ENCODE measurements at places on chromosomes 3 and 15.

DNA sequence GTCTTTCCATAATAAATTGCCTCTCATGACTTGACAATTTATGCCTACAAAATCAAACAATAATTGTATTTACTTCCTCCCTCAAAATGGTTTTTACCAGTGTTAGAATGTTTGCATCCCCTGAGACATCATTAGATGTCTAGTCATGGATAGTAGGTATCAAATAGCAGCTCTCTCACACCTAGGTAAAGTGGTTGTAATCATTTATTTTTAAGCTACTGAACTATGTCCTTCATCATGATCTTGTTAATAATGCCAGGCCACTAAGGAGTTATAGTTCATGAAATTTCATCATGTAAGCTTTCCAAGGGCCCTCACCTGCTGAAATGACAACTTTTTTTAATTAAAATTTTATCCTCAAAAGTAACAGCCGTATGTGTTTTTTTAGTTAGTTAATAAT, 134.1 kb downstream of the ARPP21 start:
- no peak for DNase-seq

GRCh38 chr15:68985361-68985891, 29.1 kb upstream of the NOX5 start:
- no peak for DNase-seq

DNA sequence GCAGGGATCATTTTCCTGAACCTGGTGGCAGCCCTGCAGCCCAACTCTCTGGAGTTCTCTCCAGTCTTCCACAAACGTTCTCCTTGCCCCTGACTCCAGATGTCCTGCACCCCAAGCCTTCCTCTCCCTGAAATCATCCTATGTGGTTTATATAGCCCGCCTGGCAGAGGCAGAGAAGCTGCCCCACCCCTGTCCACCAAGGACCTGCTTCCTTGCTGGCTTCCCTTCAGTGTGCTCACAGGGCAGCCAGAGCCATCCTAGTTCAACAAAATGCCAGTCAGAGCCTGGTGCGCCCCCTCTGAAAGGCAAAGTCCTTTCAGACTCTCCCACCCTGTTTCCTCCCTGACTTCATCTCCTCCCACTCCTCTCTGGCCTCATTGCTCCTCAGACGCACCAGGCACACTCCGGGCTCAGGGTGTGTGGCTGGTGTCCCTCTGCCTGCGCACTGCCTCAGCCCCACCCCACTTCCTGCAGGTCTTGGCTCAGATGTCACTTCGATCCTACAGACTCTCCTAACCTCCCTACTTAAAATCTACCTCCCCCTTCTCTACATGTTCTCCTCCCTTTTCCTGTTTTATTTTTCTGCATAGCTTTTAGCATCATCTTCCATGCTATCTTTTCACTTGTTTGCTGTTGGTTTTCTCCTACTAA, 5.9 kb downstream of the KBTBD13 start:
- no peak for DNase-seq

- DNase-seq: no peak
Measured at GRCh38 chr15:50750227-50750705, 15.2 kb downstream of the SPPL2A start.

DNA sequence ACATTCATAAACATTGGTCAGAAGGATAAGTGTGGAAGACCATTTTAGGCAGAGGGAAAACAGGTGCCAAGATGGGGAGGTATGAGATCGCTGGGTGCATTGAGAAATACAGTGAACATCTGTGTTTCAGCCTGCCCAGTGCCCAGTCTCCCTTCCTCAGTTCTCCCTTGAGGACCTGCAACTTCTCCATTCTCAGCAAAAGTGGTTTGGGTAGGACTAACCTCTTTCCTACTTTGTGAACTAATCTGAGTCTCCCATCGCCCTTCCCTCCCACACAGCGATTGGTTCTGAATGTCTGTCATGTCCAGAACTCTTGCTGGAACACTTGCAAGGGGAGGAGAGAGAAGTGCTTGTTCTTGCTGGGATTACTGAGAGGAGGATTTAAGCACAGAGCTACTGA, 10.9 kb upstream of the CCNL1 start:
- DNase-seq: no peak

DNA sequence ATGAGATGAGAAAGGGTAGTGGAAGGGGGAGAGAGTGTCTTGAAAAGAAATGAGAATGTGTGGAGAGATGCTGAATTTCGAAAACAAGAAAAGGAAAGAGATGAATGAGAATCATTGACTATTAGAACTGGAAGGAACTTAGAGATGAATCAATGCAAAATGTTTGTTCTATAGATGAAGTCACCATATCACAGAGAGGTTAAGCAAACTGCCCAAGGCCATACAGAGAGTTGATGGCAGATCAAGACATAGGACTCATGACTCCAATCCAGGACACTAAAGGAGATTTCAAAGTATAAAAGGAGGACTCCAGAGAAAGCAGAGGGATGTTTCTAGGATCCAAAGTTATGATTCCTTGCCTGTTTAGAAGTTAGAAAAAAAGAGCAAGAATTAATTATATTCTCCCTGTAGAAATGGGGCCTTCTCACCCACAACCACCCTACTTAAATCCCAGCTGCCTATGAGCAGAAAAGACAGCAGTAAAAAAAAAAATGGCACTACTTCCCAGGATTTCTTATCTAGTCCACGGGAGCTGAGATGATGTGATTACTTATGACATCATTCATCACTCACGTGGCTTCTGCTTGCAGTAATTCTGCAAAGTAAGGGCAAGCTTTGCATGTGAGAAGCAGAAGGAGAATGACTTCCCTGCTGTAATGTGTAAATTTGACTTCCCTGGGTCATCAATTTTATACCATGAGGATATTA, 210.8 kb upstream of the MRPL3 start:
- DNase-seq: no peak

- no peak for DNase-seq
Measured at GRCh38 chr15:35159170-35159569, 74.1 kb upstream of the NANOGP8 start.

DNA sequence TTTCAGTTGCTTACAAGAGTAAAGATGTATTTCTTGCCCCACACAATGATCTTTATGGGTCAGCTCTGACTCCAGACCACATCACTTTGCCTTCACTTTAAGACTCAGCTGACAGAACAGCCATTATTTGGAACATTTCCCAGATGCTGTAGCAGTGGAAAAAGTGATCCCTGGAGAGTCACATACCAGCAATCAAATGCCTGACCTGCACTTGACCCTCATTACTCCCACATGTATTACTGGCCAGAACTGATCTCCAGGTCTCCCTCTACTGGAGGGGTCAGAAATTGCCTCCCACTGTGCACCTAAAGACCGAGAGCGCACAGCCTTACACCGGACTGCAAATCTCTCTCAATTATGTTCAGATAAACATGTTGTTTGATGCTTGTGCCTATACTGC, 88.6 kb upstream of the ZNF385D start:
- DNase-seq: peak; percentile 12

DNA sequence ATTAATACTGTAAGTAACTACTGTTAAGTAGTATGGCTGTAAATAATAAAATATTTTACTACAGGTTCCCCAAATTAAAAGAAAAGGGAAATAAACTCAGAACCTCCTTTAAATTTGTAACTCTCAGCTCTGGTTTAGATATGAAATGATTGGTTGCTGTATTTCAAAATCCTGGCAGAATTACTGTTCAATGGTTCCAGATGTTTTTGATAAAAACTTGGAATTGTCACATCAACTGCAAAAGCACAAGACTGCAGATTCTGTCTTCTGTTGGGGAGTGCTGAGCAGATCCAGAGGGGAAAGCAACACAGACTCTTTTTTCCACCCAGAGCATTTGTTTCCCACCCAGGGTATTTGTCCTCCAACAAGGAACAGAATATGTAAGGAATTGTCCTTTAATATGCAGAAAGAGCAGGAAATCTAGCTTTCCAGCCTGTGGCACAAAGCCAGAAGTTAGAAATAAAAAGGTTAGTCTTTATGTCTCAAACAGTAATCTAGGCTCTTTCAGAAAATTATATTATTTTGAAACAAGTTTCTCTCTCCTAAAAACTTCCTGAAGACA, 178.1 kb downstream of the KLHL25 start:
- no peak for DNase-seq

GRCh38 chr3:153783106-153783505, 338.1 kb upstream of the ARHGEF26 start:
- DNase-seq: no peak

DNA sequence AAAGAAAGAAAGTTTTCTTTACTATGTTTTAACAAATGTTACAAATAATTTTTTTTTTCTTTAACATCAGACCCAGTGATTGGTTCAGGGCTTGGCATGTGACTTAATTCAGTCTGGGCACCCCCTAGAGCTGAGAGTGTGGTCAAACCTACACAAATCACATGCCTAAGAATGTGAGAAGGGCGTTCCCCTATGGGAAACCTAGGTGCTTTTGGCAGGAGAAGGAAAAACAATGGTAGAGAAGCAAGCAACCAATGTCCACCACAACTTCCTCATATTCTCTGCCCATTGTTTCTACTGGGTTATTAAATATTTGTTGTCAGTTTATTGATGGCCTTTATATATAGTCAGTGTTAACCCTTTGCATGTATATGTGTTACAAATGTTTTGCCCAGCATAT, 21.4 kb upstream of the PIAS1 start:
- no peak for DNase-seq
